Stimulated activated CD4-positive, alpha-beta T cell treated with anti-CD3 and anti-CD28 coated beads, Interleukin-15, amount 100 ng/mL, for 24 hours (primary cell): ENCODE measurements at places on chromosomes 6 and 20.

- DNase-seq, result no peak
These were observed 24.5 kb downstream of the PGM3 start for GRCh38 chr6:83168556-83168955.

GRCh38 chr6:47162793-47163192, 120.7 kb upstream of the ADGRF1 start:
- no peak for DNase-seq

DNA sequence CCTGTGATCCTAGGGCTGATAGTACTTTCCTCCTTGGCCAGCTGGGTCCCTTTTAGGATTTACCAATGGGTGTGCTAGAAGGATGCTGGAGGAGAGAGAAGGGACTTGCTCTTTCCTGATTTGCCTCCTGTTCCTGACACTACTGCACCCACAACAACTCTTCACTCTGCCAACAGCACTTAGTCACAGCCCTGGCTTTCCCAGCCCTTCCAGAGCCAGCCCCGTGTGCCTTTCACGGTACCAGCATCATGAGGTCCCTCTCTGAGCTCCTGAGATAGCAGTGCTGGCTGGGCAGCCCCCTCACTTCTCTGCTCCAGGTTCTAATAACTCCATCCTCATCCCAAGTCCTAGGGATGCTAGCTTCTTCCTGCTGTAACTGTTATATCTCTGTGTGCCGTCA, 80.9 kb downstream of the DNAH8 start:
- DNase-seq, result no peak

GRCh38 chr20:44643596-44644229, 7.8 kb downstream of the ADA start:
- DNase-seq, result peak; percentile 55

- DNase-seq, result peak; percentile 68
These were observed at the start of gene NINL for GRCh38 chr20:25584905-25585704. NINL (minus strand) TSS chr20:25585531; CDS start chr20:25526587, 58,944 bp downstream.

GRCh38 chr6:38644951-38645350, 5.2 kb upstream of the BTBD9 start:
- no peak for DNase-seq

- DNase-seq, result no peak
These were observed 224.5 kb downstream of the RFPL4B start for GRCh38 chr6:112571488-112572270.

DNA sequence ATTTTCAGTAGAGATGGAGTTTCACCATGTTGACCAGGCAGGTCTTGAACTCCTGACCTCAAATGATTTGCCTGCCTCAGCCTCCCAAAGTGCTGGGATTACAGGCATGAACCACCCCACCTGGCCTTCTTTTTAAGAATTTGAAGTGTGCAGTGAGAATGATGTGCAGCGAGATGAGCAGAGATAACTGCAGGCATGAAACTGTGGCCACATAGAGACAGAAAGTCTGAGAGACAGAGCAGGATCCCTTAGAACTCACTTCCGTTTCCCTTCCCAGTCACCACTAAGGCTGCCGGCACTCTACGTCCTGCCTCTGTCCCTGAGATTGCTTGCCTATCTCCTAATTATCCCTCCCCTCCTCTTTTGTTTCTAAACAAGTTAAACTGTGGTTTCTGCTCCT, 27.2 kb downstream of the IL22RA2 start:
- DNase-seq, result no peak
